ENCODE measurements at places on chromosomes 5 and 9. TPM values are rescaled to one million over a fixed set of nuclear protein-coding genes. Genes with fewer than 3 reads are reported as not detected.

DNA sequence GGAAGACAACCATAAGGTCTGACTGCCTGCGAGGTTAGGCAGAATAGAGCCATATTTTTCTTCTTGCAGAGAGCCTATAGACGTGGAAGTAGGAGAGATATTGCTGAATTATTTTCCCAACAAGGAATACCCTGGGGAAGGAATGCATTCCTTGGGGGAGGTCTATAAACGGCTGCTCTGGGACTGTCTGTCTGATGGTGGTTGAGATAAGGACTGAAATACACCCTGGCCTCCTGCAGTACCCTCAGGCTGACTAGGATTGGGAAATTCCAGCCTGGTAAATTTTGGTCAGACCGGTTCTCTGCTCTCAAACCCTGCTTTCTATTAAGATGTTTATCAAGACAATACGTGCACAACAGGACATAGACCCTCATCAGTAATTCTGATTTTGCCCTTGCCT is 617.5 kb upstream of the GRIN3A start:
- no peak for DNase-seq

DNA sequence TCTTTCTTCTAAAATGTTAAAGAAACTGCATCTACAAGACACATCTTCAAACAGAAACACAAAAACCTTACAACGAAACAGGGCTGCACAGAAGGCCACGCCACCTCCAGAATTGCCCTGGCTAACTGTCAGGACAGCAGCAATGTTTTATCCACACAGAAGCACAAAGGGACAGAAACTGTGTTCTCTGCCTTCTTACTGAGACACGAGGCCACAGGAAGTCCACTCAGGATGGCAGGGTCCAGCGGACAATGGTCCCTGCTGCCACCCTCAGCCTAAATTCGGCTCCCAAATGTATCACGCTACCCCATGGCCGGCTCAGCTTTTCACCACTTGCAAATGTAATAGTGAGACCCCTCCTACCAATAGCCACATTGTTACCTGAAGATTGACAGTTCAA is 159.8 kb upstream of the PHYKPL start:
- no peak for DNase-seq

Gene BARHL1
- total RNA-seq: not detected

Gene ANKRD18B
- total RNA-seq: 0.75 TPM

- DNase-seq: no peak
Observed at GRCh38 chr9:3699883-3700282, 174.1 kb upstream of the RFX3 start.

Gene PDE6A
- total RNA-seq: not detected

GRCh38 chr9:128918921-128919320 is 1.9 kb upstream of the PHYHD1 start:
- DNase-seq: no peak

DNA sequence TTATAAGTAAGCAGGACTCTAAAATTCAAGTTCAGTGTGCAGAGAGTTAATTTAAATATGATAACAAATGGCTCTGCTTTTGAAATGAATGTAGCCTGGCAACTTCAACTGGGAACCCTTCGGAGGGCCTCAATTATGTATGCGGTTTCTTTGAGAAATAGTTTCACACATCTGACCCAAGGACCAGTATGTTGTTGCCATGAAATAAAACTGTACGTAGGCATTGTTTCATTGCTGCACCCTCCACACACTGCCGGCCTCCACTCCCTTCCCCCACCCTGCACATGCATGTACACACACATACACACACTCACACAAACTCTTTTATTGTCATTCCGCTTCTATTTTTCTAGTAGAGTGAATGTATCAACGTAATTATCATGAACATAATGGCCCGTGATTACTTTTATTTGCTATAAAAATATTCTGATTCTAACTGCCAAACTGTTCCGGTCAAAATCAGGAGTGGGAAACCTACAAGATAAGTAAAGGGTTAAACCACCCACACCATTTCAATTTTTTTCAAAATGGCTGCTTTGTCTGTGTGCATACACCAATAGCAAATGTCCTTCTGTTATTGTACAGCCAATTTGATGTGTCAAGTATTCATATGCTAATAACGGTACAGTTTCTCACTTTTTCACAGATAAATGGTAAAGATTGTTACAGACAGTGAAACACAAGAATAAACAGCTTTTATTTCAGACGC is 215.5 kb upstream of the TMEM161B start:
- no peak for DNase-seq

DNA sequence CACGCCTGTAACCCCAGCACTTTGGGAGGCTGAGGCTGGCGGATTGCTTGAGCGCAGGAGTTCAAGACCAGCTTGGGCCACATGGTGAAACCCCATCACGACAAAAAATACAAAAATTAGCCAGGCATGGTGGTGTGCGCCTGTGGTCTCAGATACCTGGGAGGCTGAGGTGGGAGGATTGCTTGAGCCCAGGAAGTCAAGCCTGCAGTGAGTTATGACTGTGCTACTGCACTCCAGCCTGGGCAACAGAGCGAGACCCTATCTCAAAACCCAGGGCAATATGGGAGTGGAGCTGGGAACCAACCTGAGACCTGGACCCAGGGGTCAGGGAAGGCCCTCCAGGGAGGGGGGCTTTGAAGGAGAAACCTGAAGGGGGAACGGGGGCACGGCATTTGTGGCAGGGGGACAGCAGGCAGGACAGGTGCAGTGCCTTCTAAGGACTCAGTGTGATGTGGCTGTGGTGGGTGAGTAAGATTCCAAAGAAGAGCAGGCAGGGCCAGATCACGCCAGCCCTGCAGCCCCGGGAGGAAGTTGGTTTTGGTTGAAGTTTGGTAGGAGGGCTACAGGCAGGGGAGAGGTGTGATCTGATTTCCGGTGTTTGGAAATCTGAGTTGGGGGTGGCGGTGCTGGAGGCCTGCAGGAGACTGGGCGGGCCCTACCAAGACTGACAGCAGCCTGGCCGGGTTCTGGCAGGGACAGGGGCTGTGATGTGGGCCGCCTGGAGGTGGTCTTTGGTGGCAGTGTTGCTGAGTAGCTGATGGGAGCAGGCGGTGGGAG is 46.2 kb downstream of the NTNG2 start:
- no peak for DNase-seq

- no peak for DNase-seq
Observed at GRCh38 chr9:99294850-99295461, 72.9 kb downstream of the SEC61B start.

Gene OR1J2
- total RNA-seq: not detected

GRCh38 chr9:135186248-135187164 is 99.0 kb downstream of the OLFM1 start:
- no peak for DNase-seq

DNA sequence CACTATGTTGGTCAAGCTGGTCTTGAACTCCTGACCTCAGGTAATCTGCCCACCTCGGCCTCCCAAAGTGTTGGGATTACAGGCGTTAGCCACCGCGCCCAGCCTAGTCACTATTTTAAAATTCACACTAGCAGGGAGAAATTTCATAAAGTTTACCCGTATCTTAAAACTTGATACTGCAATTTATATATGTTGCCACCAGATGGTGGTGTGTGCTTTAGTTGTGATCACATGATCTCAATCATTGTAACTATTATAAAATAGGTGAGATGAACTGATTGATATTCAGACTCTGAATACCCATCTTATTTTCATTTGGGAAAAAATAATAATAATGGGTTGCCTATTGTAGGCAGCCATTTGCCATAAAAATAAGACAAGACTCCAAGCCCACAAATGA is 1330.4 kb upstream of the WWC1 start:
- no peak for DNase-seq

DNA sequence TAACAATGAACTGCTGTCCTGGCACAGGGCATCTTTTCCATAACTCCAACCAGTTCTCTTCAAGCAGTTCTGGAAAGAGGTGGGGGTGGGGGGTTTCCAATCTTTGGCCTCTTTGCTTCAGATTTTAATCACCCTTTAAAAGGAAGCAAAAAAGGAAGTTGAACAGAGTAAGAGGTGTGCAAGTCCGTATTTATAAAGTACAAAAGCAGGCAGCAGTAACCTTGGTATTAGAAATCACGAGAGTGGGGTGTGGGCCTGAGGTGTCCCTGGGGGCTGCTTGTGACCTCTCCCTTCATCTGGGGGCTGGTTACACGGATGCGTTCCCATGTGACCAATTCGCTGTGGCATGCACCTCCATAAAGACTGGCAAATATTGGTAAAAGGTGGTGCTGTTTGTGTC is 70.5 kb downstream of the PTCH1 start:
- DNase-seq: no peak

- DNase-seq: no peak
Observed at GRCh38 chr9:135303280-135303647, 176.3 kb upstream of the PPP1R26 start.

Gene SETX
- 13.4 TPM for total RNA-seq

DNA sequence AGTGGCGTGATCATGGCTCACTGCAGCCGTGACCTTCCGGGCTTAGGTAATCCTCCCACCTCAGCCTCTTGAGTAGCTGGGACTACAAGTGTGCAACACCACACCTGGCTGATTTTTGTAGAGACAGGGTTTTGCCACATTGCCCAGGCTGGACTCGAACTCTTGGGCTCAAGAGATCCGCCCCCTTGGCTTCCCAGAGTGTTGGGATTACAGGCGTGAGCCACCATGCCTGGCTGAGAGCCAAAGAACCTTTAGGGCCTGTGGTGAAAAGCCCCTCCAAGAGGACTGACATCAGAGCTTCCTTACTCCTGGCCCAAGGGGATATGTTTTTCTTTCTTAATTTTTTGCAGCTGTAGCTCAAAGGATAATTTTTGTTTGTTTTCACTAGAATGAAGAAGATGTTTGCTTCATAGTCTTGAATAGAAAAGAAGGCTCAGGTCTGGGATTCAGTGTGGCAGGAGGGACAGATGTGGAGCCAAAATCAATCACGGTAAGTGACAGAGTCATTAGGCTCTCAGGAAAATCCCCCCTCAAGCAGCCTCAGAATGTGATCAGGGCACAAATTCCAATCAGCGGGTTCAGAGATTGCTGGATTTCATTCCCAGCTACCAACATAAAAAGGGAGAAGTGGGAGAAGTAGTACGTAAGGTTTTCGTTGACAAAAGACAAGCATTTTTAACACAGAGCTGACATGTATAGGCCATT is 77.1 kb downstream of the GOLPH3 start:
- DNase-seq: no peak

Gene CD74
- total RNA-seq: 1.6 TPM

Gene TMEM174
- not detected for total RNA-seq

Gene STC2
- total RNA-seq: 36.6 TPM

DNA sequence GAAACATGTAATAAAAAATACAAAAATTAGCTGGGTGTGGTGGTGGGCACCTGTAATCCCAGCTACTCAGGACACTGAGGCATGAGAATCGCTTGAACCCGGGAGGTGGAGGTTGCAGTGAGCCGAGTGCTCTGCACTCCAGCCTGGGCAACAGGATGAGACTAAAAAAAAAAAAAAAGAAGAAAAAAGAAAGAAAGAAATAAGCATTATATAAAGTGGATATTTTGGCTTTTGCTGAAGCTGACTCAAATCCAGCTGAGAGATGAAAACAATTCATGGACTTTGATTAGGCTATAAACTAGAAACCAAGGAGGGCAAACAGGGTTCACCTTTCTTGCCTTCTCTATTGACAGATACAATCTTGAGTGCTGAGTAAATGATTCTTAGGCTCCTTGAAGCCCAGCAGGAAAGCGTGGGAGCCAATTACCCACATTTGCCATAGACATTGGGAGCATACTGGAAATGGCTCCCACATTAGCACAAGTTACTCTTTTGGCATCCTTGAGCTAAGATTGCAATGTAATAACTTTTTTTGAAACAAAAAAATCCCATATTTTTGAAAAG is 2.4 kb upstream of the BTF3 start:
- no peak for DNase-seq

GRCh38 chr5:95731571-95732554 is 727 bp downstream of the RHOBTB3 start:
- DNase-seq: peak; percentile 41

DNA sequence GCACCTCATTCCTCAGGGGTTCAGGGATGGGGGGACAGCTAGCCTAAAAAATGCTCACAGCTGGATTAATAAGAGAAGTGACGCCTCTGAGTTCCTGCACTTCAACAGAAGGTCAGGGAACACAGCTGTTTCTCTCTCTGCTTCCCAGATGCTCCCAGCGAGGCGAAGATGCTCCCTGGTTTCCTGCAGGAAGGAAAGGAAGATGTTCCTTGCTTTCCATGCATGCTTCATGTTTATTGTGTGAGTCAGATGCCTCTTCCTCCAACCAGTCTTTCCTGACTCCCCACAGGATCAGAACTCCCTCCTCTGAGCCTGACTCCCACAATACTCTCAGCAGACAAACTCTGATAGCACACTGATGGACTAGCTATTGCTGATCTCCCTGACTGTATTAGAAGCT is 71.9 kb downstream of the MFAP3 start:
- DNase-seq: no peak

GRCh38 chr5:16930496-16930895 is 5.6 kb downstream of the MYO10 start:
- no peak for DNase-seq

DNA sequence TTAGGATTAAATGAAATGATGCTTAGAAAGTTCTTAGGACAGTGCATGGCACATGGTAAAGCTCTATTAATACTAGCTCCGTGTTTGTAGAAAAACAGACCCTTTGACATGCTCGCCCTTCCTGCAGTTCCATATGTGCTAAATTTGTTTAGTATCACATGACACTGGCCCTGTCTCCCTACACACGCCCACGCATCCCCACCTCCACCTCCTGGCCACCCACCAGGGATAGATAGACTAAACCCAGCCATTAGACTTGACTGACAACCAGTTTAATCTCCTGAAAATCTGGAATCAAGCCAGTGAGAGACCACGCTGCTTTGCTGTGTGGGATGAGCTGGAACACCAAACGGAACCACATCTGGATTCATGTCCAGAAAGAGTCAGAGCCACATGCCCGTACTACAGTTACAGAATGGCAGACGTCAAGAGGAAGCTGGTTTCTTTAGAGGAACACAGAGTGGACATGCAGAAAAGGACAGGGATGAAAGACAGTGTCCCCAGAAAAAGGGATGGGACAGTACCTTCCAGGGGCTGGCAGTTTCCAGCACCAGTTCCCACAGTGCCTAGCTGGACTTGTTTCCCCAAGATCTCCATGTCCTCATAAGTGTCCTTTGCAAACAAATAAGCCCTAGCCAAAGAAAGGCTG is 186.1 kb downstream of the PDZD2 start:
- no peak for DNase-seq

DNA sequence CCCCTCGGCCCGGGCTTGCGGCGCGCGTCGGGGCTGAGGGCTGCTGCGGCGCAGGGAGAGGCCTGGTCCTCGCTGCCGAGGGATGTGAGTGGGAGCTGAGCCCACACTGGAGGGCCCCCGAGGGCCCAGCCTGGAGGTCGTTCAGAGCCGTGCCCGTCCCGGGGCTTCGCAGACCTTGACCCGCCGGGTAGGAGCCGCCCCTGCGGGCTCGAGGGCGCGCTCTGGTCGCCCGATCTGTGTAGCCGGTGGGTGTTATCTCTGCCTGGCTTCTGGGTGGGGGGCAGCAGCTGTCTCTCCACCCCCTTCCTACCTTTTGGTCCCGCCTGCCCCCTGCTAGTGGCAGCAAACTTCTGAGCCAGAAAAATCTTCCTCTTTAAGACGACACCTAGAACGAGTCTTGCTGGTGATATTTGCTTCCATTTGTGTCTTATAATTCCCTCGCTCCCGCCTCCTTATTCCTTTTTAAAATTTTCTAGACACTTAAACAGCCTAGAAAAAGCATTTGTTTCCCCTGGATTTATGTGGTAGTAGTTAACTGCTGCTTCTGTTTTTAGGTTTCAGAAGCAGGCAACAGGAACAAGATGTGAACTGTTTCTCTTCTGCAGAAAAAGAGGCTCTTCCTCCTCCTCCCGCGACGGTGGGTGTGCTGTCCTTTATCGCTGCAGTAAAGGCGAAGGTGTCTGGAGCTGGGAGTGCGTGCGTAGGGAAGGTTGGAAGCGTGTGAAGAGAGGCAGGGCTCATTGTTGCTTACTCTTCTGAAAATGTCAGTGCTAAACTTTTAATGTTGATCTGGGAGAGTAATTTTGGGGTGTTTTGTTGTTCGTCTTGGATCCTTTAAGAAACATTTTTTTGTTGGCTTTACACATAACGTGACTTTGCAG is 554 bp downstream of the JAK2 start:
- DNase-seq: no peak

Data from H4 (cell line).